ENCODE measurements at places on chromosomes 4 and X.

DNA sequence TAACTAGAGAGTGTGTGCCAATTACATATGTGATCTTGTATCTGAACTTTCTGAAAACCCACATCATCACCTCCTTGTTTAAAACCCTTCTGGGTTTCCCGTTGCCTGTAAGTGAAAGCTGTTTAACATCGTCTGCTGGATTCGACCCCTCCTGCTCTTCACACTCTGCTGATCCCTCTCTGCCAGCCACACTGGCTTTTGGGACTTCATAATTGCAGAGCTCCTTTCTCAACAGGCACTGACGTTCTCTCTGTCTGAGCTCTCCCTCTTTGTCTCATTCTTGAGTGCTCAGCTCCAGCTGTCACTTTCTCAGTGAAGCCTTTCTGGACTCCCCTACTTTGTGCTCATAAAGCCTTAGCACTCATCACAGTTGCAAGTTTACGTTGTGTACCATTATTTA lies 153.9 kb downstream of the CEP135 start:
- peak; percentile 3 for DNase-seq

DNA sequence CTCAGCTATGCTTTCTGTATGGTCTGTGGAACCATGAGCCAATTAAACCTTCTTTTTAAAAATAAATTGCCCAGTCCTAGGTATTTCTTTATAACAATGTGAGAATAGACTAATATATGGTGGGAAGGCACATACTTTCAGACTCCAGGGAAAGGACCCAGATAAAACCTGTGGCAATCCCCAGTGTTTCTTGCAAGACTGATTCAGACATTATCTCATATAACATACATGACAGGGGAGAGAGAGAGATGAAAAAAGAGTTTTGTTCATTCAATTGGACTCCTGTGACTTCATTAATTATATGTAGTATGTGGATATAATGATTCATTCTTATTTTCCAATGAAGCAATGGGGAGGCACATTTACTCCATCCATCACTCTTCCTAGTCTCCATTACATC lies 291.4 kb upstream of the PRKX start:
- DNase-seq = no peak

DNA sequence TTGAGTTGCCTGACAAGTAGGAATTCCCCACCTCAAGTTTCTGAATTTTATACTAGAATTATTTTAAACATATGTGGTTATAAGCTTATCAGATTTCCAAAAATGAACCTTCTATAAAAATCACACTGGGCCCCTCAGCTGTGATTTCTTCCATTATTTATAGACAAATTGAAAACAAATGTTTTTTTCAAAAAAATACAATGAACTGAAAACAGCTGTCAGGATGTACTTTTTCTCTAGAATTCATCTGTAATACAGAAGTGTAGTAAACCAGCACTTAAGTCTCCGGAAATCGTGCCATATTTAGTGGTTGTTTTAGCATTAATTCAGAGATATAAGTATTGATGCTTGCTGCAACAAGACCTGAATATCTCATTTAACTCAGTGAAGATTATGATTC lies 74.0 kb downstream of the SPRY1 start:
- DNase-seq = no peak

- DNase-seq = no peak
Measured at GRCh38 chr4:63348735-63349673, 1060.2 kb downstream of the TECRL start.

DNA sequence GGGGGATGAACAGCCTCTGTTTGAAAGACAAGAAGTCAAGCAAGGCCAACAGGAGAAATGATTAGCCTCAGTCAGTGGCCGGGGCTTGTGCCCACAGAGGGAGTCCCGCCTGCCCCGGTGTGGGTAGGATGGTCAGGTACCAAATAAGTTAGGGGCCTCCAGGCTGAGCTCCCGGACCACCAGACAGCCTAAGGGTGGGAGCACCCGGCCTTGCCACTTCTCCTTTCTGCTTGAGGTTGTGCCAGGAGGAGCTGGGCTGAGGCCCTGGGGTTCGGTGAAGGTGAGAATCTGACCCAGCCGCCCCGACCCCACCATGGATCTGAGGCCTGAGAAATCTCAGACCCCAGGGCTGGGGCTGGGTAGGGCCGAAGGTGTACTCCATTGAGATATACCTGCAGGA lies 48.8 kb downstream of the EFNB1 start:
- no peak for DNase-seq

GRCh38 chr4:27412613-27413012 lies 552.0 kb downstream of the STIM2 start:
- DNase-seq = no peak

GRCh38 chr4:112818594-112818965 lies 181.6 kb downstream of the LARP7 start:
- peak; percentile 35 for DNase-seq

GRCh38 chr4:139815778-139816601 lies 150.4 kb downstream of the MGST2 start:
- peak; percentile 73 for DNase-seq
